ENCODE measurements at places on chromosomes 11 and 22. TPM values are rescaled to one million over a fixed set of nuclear protein-coding genes. Genes with fewer than 3 reads are reported as not detected.

The INPP5J gene
- total RNA-seq, result 3.5 TPM

DNA sequence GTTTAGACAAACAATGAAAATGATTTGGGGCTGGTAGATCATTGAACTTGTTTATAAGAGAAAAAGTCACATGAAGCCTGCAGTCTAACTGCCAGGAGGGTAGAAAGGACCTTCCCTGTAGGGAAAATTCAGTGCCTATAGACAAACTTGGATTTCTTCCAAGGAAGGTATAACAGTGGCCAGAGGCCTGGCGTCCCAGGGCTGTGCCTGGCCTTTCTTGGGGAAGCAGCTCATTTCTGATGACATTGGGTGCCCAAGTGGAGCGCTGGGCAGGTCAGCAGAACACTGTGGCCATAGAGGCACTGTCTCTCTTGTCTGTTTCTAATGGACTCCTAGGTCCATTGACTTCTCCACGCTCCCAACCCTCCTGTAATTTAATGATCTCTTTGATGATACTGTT is 6.6 kb upstream of the FXYD6 start:
- no peaks in the 10 kb centered on the region for H3K4me1 ChIP-seq
- peak; percentile 66 for DNase-seq
- peaks cover 50% of the 10 kb centered on the region for H3K27me3 ChIP-seq
- H3K27ac ChIP-seq, result no peak overlapping the region

GRCh38 chr11:4680341-4680740 is 17.3 kb downstream of the OR51E2 start:
- no peak for DNase-seq
- H3K4me1 ChIP-seq, result peaks cover 26% of the 10 kb centered on the region
- no peaks in the 10 kb centered on the region for H3K36me3 ChIP-seq

GRCh38 chr22:47203554-47203991 is 441.1 kb downstream of the TBC1D22A start:
- H3K36me3 ChIP-seq, result no peaks in the 10 kb centered on the region
- no peak overlapping the region for H3K4me3 ChIP-seq
- H3K4me1 ChIP-seq, result no peaks in the 10 kb centered on the region

DNA sequence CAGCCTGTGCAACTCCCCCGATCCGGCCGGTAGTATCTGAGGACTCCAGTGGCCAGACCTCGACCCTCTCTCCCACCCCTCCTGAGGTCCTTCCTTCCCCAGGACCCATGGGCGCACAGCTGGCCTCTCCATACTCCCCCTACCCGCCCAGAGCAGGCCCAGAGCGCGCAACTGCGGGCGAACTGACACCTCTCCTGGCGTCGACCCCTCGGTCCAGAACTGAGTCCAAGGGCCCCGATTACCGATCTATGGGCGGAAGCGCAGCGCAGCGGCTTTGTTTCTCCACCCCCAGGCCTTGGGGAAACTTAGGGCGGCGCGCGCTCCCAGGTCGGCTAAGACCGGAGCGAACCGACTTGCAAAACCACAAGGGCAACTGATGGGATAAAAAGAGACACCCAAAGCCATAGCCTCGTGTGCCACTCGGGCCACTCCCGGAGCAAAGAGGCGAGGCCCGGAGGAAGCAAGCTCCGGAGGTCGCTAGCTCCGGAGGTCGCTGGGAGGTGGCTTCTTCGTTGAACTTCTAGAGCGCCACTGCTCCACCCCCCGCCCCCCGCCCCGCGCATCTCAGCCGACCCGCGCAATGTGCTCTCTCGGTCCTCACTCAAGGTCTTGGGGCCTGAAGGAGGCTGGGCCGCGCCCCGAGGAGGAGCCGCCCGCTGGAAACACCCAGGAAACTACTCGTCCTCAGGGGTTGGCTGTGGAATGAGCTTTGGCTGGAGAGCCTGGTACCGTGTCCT is 9.8 kb upstream of the ALX4 start:
- H3K36me3 ChIP-seq, result no peaks in the 10 kb centered on the region
- no peak overlapping the region for H3K27ac ChIP-seq

The EXPH5 gene
- total RNA-seq, result 0.59 TPM

DNA sequence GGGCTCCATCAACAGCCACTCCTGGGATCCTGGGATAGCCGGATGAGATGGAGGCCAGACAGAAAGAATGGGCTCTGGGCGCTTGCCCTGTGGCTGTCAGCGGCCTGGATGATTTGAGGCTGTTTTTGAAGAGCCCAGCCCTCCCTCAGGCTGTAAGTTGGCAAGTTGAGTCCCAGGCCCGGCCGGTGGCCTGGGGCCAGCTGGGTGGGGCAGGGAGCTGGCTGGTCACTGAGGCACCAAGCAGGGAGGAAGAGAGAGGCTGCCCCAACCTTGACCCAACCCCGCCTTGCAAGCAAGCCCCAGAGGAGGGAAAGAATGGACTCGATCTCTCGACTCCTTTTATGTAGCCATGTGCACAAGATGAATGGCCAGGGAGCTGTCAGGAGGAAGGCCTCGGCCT is 34.9 kb downstream of the RIBC2 start:
- DNase-seq, result no peak
- no peak overlapping the region for H3K27ac ChIP-seq
- H3K4me3 ChIP-seq, result no peak overlapping the region
- H3K27me3 ChIP-seq, result no peaks in the 10 kb centered on the region
- H3K36me3 ChIP-seq, result no peaks in the 10 kb centered on the region

GRCh38 chr11:36265793-36266628 is 23.2 kb downstream of the COMMD9 start:
- peaks cover 8% of the 10 kb centered on the region for H3K36me3 ChIP-seq
- H3K4me3 ChIP-seq, result no peak overlapping the region
- peaks cover 1% of the 10 kb centered on the region for H3K4me1 ChIP-seq
- DNase-seq, result peak; percentile 85
- H3K27me3 ChIP-seq, result peaks cover 13% of the 10 kb centered on the region

DNA sequence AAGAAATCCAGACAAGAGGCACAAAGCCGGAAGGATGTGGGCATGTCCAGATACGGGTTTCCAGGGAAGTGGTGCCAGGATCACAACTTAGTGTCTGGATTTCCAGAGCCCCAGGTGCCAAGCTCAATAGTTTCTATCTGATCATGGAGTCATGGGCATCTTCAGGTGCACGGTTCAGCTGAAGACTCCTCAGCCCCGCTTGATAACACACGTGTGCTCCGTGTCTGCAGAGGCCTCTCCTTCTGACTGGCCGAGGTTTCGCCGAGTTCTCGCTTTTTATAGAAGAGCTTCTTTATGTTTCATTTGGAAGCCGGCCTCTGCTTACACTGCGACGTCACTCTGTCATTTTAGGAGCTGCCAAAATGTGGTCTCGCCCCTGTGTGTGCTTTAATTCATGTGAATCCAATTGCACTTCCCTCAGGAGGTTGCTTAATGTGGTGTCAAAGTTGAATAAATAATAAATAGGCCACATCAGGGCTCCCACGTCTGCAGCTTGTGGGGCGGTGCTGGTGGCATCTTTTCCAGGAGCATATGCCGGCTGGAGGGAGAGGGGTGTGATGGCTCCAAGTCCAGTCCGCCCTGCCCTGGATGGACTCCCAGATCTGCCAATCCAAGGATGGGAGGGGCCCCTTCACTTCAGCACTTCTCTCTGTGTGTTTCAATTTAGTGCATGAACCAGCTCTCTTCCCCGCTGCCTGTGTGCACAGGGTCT is 1410.8 kb downstream of the TBC1D22A start:
- H3K4me1 ChIP-seq, result no peaks in the 10 kb centered on the region
- H3K27me3 ChIP-seq, result no peaks in the 10 kb centered on the region
- H3K36me3 ChIP-seq, result no peaks in the 10 kb centered on the region
- H3K27ac ChIP-seq, result no peak overlapping the region
- DNase-seq, result no peak
- H3K4me3 ChIP-seq, result no peak overlapping the region

GRCh38 chr22:50199829-50200460 is 866 bp upstream of the SELENOO start:
- no peak for DNase-seq
- H3K27ac ChIP-seq, result peak overlapping the region; percentile 27
- no peaks in the 10 kb centered on the region for H3K27me3 ChIP-seq
- H3K4me3 ChIP-seq, result peak overlapping the region; percentile 66

DNA sequence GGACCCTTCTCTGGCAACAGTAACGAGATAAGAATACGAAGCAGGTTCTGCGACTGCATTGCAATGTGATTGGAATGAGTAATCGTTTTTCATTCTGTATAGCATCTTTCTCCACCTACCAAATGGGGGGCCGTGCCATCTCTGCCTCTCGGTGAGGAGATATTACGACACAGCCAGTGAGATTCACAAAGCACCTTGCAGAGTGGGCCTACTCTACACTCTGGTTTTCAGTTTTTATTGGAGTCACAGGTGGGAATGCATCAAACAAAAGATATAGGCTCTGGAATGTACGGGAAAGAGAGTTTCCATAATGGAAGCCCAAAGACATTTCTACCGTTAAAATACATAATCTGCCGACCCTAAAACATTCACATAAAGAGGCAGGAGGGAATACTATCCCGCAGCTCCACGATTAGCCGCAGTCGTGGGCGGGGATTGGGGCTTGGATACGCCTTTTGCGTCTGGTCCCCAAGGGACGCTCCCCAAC is 423 bp upstream of the RTN3 start:
- no peak for DNase-seq
- no peaks in the 10 kb centered on the region for H3K36me3 ChIP-seq
- peak overlapping the region; percentile 88 for H3K27ac ChIP-seq
- peaks cover 33% of the 10 kb centered on the region for H3K4me1 ChIP-seq
- H3K27me3 ChIP-seq, result no peaks in the 10 kb centered on the region
- peak overlapping the region; percentile 91 for H3K4me3 ChIP-seq

The PTPRCAP gene
- total RNA-seq, result 0.89 TPM
